ENCODE measurements at places on chromosomes 7 and 10.
A peak's percentile ranks its signal among the peaks of the same experiment; 100 is the strongest.

GRCh38 chr7:45239486-45239885, 81.9 kb downstream of the RAMP3 start:
- DNase-seq, result no peak

DNA sequence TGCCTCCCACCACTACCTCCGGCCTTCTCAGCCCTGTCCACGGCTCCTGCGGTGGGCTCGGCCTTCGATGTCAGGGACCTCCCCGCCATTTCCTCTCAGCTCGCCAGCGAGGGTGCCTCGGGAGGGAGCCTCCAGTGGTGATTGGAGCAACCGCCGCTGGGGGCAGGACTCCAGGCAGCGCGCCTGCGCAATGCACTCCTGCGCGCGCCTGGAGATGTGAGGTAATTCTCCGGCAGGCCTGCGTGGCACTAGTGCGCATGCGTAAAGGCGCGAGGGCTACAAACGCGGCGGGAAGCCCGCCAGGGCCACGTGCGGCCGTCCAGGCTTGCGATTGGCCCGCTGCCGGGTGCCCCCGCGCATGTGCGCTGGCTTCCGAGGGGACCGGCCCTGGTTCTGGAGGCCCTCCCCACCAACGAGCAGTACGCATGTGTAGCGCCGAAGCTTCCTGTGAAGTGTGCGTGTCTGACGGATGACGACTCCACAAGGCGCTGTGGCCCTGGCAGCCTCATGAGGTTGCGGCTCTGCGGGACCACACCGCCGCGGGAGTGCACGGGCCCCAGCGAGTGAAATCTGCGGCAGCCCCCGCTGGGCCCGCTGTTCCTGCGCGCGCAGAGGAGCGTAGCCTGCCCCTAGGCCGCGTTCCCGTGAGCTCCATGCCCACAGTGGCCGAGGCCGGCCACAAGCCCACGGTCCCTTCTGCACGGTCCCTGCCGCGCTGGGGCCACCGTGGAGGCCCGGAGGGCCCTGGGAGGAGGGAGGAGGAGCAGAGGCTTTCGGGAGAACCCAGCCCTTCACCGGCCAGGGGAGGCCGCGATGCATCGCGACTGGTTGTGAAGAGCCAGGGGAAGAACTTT, at the start of gene SYCE1:
TSS of gene SYCE1 (minus strand) at position 143 of the 854 bp plus-strand sequence. CDS start at position 89, 54 bp downstream.
- no peak for DNase-seq

DNA sequence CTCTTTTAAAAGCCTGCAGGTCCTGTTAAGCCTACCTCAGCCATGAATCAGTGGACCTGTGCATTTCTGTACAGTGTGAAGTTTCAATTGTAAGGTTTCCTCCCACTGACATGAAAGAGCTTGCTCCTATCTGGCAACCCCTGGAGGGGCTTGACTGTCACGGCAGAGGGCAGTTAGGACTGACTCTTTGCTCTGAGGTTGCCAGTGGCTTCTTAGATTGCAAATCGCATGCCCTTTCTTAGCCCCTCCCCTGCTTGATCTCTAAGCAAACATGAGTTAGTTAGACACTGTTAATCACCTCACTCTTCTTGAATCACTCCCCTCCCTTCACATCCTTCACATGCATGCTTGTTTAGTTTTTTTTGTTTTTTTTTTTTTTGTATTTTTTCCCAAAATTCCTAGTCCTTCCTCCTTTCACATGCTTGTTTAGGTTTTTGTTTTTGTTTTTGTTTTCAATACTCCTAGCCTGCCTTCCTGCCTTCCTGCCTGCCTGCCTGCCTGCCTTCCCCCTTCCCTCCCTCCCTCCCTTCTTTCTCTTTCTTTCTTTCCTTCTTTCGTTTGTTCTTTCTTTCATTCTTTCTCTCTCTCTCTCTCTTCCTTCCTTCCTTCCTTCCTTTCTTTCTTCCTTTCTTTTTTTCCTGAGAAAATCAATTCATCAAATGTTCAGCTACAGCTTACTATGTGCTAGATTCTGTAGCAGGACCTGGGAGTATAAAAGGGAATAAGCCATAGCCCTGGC, 6.0 kb upstream of the HIPK2 start:
- DNase-seq, result no peak

GRCh38 chr7:15105711-15106110, 203.2 kb upstream of the DGKB start:
- DNase-seq, result no peak

GRCh38 chr10:95260397-95260881, 30.4 kb downstream of the PDLIM1 start:
- DNase-seq, result no peak

- DNase-seq, result no peak
These were observed 22.0 kb upstream of the TNPO3 start for GRCh38 chr7:129076886-129077285.

GRCh38 chr7:3917436-3917835, 616.4 kb downstream of the SDK1 start:
- DNase-seq, result no peak

GRCh38 chr10:6321880-6322279, 119.1 kb downstream of the PFKFB3 start:
- DNase-seq, result no peak

DNA sequence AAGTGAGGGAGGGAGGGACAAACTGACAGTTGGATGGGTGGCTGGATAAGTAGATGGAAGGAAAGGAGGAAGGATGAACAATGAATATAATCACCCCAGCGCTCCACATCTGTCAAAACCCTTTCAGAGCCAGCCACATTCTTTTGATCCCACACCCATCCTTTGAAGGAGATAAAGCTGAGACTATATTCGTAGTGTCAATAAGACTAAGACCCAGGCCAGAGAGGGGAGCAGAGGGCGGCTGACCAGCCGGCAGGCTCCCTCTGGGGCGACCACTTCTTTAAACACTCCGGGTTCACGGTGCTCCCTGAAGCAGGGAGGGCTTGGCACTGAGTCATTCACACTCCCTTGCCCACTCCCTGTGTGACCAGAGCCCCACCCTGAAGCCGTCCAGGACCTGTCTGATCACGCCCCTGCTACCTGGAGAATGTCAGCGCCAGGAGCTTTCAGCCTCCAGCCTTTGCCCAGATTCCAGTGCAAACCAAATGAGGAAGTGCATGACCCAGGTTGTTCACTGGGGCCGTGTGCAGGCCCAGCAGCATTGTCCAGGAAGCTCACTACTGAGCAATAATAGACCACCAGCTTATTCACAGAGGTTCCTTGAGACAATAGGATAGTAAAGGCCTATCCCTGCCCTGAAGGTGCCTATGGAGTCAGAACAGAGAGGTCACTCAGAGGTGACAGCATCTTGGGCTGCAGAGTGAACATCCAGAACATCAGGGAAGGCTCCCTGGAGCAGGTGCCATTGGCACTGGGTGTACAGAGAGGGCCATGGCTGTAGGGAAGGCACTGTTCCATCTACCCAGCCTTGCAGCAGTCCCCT, 34.4 kb downstream of the UNC5B start:
- no peak for DNase-seq

GRCh38 chr7:87330942-87331341, 14.5 kb upstream of the CROT start:
- DNase-seq, result no peak

DNA sequence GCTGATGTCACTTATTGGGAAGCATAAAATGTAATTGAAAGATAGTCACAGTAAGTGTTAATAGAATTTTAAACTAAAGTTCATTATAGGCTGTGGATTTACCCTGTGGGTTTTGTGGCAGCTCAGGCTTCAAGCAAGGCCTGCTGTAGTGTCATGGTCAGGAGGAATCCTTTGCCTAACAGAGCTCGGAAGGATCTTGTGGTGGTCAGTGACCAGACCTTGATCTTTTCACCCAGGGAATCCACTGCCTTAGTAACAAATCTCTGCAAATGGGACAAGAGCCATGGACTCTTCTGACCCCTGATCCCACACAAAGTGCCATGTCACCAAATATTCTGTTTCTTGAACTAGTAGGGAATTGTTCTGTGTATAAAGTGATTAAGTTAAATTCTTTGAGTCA, 20.6 kb upstream of the HDAC9 start:
- no peak for DNase-seq

- peak; percentile 87 for DNase-seq
These were observed 4.7 kb upstream of the SPAG6 start for GRCh38 chr10:22340329-22341189.
